ENCODE measurements at places on chromosomes 5 and 9.

GRCh38 chr5:25441810-25442209 is 797.0 kb upstream of the CDH10 start:
- no peak for DNase-seq

- no peak for DNase-seq
Observed at GRCh38 chr9:82949203-82949602, 113.7 kb downstream of the RASEF start.

DNA sequence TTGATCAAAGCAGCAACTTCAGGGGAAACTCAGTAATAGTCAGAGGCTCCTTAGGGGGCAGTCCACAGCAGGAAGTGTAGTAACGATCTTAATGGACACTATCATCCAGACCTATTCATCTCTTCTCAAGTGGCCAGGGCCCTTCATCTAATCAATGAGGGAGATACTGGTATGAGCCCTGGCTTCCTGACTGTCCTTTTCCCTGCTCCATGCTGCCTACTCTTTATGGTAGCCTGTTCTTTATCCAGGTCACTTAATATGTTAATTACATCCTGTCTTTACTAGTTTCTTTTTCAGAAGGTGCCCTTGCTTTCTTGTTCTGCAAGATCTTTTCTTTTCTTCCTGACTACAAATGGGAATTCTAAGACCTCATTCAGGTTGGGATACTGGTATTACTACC is 197.1 kb downstream of the CAVIN4 start:
- DNase-seq, result no peak

GRCh38 chr9:22060831-22061383 is 51.8 kb upstream of the CDKN2B start:
- DNase-seq, result no peak

- no peak for DNase-seq
Observed at GRCh38 chr5:10317825-10318682, 10.4 kb upstream of the CMBL start.

Data from stimulated activated CD8-positive, alpha-beta memory T cell treated with anti-CD3 and anti-CD28 coated beads, Interleukin-15, amount 100 ng/mL, for 4 hours (primary cell).